ENCODE measurements at places on chromosomes 1 and 21.

DNA sequence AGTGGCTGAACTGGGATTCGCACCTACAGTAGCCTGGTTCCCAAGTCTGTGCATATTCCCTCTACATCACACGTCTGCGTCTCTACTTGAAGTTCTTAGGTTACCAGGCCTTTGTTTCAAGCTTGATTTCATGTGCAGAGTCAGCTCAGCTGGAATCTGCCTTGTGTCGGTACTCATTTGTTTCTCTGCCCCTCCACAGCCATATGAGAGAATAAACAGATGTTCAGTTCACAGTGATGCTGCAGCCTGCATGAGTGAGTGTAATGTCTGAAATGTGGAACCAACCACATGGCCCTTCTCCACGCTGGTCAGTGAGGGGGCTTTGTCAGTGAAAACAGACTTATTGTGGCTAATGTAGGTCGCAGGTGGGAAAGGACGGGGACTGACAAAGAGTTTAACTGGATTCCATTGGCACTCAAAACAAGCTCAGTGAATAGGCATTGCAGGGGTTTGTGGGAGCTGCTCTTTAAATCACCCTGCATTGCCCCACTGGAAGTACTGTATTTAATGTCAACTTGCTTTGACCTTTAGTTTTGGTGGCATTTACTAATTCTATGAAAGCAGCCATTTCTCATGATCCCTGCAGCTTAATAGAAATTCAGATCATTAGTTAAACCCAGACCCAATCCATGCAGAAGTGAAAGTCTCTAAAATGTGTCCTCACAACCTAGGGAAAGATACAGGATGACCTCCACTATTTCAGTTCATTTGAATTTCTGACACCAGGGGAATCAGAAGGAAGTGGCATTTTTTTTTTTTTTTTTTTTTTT is 136.4 kb upstream of the FAM78B start:
- no peak for DNase-seq

GRCh38 chr21:27248814-27249213 is 281.9 kb upstream of the ADAMTS5 start:
- DNase-seq, result no peak

DNA sequence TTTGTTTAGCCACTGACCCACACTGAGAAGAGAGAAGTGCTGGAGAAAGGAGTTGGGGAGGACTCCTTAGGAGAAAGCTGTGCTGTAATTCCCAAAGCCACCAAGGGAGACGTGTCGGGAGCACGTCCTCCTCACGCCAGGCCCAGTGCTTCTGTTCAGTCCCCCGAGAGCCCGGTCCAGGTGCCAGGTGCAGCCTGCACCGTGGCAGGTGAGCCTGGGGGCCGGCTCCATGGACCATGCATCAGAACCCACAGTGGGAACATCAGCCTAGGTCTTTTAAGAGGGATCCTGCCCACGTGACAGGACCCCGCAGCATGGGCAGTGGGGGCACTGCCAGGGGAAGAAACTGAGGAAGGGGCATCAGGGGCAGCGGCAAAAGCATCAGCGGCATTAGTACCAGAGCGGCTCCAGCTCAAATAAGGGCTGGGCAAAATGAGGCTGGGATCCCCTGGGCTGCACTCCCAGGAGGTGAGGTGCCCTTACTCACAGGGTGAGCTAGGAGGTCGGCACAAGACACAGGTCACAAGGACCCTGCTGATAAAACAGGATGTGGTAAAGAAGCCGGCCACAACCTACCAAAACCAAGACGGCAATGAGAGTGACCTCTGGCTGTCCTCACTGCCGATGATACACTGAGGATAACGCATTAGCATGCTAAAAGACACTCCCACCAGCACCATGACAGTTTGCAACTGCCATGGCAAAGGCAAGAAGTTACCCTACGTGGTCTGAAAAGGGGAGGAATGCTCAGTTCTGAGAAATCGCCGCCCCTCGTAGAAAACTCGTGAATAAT is 24.6 kb upstream of the PRDM15 start:
- DNase-seq, result no peak

DNA sequence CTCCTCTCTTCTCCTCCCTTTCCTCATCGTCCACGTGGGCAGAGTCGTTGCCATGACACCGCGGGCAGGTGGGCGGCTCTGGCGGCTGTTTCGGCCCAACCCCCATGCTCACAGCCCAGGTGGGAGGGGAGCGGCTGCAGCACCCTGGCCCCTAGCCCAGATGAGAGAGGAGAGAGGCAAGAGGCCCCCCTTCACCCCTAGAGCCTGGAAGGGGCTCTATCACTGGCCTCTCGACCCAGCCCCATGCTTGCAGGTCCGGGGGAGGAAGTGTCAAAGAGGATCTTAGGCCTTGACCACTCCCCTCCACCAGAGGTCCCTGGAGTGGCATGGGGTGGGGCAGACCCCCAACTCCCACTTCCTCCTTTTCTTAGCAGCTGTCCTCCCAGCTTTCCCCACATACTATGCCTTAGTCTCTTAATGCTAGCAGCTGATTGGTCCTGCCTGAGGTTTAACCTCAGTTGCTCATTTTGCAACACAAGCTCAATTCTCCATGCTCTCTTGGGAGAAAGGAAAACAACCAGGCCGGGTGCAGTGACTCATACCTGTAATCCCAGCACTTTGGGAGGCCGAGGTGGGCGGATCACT is 10.4 kb downstream of the DLGAP3 start:
- DNase-seq, result no peak

DNA sequence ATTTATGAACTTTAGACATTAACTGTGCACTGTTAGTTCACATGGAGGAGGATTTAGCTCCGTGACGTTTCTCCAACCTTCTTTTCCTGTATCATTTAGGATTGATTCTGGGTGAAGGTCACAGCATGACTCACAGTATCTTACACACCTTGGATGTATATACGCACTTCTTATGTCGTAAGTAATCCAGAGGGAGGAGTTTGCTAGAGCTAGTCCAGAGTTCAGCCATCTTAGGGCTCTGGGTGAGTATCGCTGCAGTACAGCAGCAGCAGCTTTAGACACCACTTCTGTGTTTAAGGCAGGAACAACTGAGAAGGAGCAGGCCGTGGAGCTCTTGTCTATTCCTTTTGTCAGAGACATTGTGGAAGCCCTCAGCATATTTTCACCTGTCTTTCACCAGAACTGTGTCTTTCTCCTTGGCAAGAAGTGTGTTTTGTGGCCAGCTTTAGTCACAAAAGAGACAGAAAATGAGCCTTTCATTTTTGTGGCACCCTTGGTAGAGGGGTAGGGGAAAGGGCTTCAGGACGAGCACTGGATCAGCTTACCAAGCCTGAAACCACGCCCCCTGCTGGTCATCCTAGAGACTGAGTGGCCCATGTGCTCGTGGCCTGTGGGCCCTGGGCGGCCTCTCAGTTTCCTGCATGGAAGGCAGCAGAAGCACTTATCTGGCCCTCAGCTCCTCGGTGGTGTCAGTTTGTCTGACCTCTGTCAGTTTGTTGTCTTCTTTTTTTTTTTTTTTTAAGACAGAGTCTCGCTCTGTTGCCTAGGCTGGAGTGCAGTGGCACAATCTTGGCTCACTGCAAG is 64.0 kb downstream of the ADARB1 start:
- DNase-seq, result peak; percentile 74

DNA sequence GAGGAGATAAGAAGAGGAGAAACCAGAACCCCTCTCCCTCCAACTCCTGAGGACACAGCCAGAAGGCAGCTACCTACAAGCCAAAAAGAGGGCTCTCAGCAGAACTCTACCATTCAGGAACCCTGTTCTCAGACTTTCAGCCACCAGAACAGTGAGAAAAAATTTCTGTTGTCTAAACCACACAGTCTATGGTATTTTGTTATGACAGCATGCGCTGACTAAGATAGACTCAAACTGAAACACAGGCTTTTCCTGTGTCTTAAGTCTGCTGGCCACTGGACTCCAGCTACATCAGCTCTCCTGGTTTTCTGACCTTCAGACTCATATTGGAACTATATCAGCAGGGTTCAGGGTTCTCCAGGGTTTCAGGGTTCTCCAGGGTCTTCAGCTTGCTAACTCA is 126.5 kb upstream of the TNFSF4 start:
- DNase-seq, result no peak

GRCh38 chr1:195591917-195592672 is 1016.1 kb downstream of the KCNT2 start:
- no peak for DNase-seq

DNA sequence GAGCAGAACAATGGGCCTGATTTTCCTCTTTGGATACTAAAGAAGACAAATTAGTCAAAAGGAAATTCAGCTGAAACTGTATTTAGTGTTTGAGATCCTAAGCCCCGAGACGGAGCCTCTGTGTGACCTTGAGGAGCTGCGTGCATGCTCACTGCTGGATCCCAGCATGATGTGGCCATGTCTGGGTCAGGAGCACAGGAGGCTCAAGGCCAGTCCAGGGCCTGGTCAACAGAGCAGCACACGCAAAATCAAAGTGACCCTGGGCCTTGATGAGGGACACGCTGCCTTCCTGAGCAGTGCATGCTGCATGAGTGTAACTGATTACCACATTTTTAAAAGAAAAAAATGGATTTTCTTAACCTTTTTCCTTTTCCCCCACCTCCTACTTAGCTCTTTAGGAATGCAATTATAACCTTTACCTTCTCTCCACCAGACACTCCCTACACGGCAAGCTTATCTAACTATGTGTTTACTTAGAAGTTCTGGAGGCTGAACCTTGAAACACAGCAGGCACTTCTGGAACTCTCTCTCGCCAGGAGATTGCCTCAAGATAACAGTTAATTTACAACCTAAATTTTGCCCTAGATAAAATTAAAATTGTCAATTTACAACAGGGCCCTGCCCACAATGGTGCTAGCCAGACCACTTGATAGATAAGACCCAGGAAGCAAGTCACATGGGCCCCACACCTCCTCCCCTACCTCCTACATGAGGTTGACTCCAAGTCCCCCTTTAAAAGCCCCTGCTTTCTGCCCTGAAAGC is 144.6 kb downstream of the LRIG2 start:
- no peak for DNase-seq

DNA sequence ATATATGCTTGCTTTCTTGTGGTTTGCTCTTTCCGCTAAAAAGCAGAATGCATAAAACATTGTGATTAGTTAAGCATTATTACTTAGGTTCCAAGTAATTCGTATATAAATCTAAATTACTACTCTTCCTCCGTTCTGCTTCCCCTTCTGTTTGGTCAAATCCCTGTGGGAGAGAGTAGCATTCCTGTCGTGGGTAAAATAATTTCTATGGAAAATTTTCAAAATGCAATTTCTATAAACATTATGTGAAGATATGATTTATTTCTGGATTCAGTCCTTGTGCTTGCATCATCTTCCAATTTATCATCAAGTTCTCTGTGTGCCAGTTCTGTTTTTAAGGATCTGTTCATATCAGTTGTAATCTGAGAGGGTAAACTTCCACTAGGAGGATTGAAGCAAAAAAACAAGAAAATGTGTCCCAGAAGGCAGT is 7.2 kb upstream of the WARS2 start:
- DNase-seq, result no peak

DNA sequence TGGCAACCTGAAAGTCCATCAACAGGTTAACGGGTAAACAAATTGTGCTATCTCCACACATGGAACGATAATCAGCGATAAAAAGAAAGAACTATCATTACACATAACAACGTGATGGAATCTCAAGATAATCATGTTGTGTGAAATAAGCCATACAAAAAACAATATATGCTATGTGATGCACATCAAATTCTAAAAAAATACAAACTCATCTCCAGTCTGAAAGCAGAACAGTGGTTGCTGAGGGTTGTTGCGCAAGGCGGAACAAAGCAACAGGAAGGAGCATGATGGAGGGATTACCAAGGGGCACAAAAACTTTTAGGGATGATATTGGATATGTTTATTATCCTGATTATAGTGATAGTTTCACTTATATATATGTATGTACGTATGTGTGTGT is 324.8 kb downstream of the VAV3 start:
- DNase-seq, result no peak

DNA sequence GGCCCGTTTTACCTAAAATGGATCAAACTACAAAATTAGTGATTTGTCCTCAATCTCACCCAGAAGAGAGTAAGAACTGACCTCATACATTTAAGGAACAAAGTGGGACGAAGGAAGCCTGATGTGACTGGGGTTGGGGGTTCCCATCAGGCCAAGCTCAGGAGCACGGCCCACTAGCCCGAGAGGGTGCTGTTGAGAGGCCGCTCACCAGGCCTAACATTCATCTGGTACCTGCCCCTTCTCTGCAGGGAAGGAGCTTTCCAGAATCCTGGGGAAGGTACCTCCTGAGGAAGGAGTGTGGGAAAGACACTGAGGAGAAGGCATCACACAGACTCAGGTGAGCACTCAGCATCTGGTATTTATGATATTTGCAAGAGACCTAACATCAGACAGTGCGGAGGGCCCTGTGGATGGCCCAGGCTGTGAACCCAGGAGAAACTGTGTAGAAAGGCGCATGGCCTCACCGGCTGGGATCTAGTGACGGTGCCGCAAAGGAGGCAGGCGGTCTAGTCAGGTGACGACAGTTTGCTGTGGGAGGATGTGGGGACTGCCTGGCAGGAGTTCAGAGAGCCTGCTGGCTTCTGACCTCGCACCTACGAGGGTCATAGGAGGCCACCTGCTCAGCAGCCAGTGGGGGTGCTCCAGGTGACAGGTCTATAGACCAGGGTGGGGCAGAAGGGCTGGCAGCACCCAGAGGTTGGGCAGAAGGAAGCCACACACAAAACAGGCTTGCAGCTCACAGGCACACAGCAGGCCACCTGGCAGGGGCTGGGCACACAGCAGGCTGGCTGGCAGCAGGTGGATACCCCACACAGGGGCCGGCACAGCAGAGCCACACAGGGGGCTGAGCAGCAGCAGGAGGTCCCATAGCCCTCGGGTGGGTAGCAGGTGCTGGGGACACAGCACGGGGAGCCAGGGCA is 543 bp downstream of the KRTAP12-4 start:
- DNase-seq, result no peak

- no peak for DNase-seq
These were observed 62.9 kb downstream of the TEX35 start for GRCh38 chr1:178575611-178576361.

- DNase-seq, result no peak
These were observed 125.8 kb downstream of the UBR4 start for GRCh38 chr1:19084206-19084738.

GRCh38 chr1:228004856-228005462 is 1.8 kb upstream of the WNT3A start:
- no peak for DNase-seq

GRCh38 chr1:58983162-58983561 is 199.3 kb upstream of the JUN start:
- DNase-seq, result no peak

GRCh38 chr21:35853321-35854239 is 206.7 kb downstream of the SETD4 start:
- DNase-seq, result no peak

DNA sequence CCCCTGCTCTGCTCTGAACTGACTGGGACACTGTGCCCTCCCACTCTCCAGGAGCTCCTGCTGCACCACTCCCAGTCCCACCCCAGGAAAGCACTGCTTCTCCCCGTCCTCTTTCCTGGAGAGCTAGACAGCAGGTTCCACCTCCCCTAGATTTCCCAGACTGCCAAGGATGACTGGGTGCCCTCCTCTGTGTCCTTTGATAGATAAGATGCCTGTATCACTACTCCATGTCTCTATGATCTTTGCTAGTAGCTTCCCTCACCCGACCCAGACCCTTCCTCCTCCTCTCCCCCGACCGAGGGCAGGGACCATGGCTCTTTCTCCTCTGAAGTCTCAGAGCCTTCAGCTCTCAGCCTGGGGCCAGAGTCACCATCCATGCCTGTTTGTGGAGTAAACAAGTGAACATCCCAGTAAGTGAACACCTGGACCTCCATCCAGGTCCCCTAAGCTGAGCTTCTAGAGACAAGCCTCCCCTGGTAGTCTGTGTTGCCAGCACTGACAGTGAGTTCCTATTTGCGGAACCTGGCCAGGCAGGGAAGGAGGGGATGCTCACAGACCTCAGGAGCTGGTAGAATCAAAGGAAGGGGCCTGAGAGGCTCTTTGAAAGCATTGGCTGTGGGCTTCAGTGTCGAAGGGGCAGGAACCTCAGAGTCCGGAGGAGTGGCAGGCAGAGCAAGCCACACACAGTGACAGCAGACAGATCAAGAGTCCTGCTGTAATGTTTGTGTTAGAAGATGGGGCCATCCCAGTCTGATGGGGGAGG is 104.0 kb downstream of the PAX7 start:
- DNase-seq, result no peak
